Kidney (tissue), 22 donors: ENCODE measurements at places on chromosomes 3 and 15. TPM values are rescaled to one million over a fixed set of nuclear protein-coding genes. Genes with fewer than 3 reads are reported as not detected.

- DNase-seq, result peak; percentile 73
These were observed 10.0 kb downstream of the EIF2B5 start for GRCh38 chr3:184145111-184145524.

DNA sequence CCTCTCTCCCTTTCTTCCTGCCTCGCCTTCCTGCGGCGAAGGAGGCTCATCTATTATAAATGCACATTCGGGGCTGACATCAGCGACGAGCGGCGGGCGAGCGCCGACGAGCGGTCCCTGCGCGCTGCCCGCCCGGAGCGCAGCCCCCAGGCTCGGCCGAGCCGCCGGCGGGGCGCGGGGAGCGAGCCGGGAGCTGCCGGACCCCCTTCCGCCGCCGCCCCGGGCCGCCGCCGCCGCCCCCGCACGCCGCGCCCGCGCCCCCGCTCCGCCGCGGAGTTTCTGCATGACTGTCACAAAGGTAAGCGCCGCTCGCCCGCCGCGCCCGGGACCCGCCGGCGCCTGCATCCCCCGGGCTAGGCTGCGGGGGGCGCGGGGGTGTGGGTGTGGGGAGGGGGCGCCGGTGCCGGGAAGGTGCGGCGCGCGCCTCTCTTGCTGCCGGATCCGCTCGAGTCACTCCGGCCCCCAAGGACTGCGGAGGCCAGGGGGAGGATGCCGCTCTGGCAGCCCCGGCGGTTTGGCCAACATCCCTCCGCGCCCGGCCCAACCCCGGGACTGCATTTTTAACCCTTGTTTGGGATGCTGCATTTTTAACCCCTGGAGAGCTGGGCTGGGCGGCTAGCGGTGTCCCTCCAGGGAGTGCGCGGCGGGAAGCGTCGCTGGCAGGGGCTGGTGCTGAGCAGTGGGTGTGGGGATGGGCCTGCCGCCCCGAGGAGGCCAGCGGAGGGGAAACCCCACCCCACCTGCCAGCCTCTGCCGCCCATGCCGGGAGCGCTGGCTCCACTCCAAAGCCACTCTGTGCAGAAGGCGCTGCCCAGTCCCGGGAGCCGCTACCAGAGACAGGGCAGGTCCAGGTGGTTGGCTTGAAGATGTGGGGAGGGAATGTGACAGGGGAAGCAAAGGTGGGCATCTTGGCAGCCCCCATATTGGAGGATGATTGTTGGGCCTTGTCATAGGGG is at the start of gene CORO2B:
Gene CORO2B, plus strand, starts transcription at position 14 of the 956 bp plus-strand sequence. Its CDS starts 270 bp downstream, at position 284.
- DNase-seq, result peak; percentile 83

DNA sequence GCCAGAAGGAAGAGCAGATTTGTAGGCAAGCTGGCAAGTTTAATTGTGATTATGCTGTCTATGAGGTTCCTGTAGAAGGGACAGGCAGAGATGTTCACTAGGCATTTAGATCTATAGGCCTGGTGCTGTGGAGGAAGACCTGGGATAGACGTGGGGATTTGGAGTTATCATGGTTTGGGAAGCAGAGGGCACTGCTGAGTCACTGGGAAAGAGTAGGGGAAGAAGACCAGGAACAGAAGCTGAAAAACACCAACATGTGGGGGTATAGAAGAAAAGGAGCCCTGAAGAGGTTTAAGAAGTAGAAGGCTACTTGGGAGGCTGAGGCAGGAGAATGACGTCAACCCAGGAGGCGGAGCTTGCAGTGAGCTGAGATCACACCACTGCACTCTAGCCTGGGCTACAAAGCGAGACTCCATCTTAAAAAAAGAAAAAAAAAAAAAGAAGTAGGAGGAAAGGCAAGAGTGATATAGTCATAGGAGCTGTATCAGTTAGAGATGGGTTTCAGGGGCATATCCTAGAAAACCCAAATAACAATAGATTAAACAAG is 19.3 kb downstream of the GRK7 start:
- no peak for DNase-seq

GRCh38 chr15:39963786-39964185 is 29.9 kb downstream of the EIF2AK4 start:
- DNase-seq, result no peak

- DNase-seq, result no peak
These were observed 364.4 kb upstream of the ARHGEF26 start for GRCh38 chr3:153756816-153757215.

- peak; percentile 16 for DNase-seq
These were observed 120.1 kb downstream of the GALK2 start for GRCh38 chr15:49290191-49290590.

- DNase-seq, result peak; percentile 39
These were observed 69.5 kb upstream of the VEPH1 start for GRCh38 chr3:157572559-157573270.

DNA sequence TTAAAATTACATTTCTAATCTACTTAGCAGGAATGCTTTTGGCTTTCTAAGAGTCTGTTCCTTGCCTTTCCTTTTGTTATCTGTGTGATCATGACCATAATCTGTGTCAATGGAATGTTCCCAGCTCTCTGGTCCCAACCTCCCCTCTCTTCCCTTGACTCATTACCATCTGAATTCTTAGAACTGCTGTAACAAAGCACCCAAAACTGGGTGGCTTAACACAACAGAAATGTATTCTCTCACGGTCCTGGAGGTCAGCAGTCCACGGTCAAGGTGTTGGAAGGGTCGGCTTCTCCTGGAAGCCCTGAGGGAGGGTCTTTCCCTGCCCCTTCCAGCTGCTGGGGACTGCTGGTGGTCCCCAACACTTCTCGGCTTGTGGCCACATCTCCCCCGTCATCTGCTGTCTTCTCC is 81.1 kb downstream of the LRRK1 start:
- no peak for DNase-seq

DNA sequence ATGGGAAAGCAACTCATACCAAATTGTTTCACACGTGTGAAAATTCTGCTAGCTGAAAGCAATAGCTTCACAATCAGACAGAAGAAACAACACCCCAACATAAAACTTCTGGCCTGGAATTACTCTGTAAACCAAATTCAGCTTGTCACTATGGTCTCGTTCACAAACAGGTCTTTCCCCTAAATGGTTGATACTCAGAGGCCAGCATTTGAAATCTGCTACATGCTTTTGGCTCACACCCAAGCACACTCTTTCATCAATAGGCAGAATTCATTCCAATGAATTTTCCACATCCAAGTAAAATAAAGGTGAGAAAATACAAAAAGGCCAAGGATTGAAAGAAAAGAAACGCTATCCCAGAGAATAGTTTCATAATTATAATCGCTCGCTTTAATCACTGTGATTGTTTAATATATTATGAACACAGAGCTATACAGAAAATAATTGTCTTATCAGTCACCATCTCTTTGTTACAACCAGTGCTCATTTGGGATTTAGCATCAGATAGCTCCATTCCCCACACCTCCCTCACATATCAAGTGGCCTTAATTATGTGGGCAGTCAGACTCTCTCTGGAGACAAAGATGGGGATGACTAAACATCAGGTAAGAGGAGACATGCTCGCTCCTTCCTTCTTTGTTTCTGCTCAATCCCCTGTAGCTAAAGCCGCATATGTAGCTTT is 503.8 kb upstream of the ARRDC4 start:
- no peak for DNase-seq

DNA sequence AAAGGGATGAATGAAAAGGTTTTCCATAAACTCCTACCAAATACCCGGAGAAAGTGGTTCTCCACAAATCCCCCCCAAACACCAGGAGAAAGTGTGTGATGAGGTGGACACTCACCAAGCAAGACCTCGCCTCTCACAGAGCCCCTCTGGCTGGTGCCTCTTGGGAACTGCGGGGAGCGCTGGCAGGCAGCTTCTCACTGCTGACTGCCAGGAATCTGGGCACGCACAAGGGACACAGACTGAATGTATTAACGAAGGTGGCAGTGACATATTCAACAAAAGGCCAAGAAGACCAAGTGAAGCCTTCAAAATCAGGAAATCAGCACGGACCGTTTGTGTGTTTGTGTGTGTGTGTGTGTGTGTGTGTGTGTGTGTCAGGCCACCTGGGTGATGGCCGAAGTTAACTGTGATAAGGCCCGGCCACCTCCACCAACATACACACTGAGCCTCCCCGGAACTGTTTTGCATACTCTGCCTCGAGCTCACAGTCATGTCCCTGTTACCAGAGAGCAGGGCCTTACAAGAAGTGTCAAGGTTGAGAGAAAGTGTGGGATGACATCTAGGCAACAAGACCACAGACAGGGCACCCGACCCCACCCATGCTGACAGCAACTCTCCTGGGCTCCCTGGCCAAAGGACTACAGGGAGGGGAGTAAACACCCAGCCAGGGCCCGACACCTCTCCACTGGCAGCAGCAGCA is 18.0 kb downstream of the ATP10A start:
- DNase-seq, result no peak

GRCh38 chr3:125418306-125418705 is 43.2 kb upstream of the ZNF148 start:
- no peak for DNase-seq

DNA sequence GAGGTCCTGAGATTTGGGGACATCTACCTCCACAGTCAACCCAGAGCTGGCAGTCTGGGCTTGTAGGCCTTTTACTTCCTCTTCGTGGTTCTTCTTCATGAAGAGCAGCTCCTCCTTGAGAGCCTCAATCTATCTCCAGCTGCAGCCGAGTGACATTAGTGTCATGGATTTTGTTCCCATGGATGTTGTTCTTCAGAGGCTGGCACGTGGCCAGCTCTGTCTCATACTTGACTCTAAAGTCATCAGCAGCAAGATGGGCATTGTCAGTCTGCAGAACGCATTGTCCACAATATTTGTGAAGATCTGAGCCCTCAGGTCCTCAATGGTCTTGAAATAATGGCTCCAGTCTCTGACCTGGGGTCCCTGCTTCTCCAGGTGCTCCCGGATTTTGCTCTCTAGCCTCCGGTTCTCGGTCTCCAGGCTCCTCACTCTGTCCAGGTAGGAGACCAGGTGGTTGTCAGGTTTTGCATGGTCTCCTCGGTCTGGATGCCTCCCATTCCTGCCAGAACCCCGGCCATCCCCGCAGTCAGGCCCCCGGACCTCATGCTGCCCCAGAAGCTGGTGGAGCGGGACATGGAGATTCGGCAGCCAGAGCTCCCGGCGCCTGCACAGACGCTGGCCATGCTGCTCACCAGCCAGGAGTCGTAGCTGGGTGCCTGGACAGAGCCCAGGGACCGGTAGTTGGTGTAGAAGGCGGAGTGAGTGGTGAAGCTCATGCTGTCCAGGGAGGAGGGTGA is 3.4 kb upstream of the CCNL1 start:
- no peak for DNase-seq

DNA sequence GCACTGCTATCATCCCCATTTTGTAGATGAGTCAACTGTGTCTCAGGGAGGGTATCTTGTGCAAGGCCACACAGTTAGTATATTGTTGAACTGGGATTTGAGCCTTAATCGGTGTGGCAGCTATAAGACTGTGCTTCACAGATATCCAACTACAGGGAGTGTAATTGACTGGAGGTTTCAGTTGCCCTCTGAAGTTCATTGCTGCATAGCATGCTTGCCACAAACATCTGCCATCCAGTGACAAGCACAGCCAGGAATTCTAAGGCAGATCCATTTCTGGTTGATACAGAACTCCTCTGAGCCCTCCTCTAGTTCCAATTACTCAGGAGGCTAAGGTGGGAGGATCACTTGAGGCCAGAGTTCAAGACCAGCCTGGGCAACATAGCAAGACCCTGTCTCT is 16.4 kb downstream of the FSD2 start:
- DNase-seq, result no peak

GRCh38 chr15:48297668-48298067 is 33.6 kb upstream of the DUT start:
- DNase-seq, result no peak

GRCh38 chr3:46094506-46094905 is 67.2 kb upstream of the XCR1 start:
- no peak for DNase-seq

- no peak for DNase-seq
These were observed 14.7 kb downstream of the VIPR1 start for GRCh38 chr3:42517117-42517516.

The CHL1 gene
- total RNA-seq, result 109 TPM

The SCAANT1 gene
- not detected for total RNA-seq

The FBXO40 gene
- total RNA-seq, result not detected

The STRIT1 gene
- total RNA-seq, result not detected

The RTP4 gene
- 8.4 TPM for total RNA-seq

The UTS2B gene
- total RNA-seq, result 0.41 TPM

The CP gene
- total RNA-seq, result 72.1 TPM

The DNAH12 gene
- 0.38 TPM for total RNA-seq
